Right hindlimb (tissue), 1 donor: ENCODE measurements at places on chromosomes 6 and 20.
A peak's percentile ranks its signal among the peaks of the same experiment; 100 is the strongest.

- no peak for DNase-seq
Measured at GRCh38 chr6:130381459-130382380, 15.9 kb downstream of the TMEM200A start.

DNA sequence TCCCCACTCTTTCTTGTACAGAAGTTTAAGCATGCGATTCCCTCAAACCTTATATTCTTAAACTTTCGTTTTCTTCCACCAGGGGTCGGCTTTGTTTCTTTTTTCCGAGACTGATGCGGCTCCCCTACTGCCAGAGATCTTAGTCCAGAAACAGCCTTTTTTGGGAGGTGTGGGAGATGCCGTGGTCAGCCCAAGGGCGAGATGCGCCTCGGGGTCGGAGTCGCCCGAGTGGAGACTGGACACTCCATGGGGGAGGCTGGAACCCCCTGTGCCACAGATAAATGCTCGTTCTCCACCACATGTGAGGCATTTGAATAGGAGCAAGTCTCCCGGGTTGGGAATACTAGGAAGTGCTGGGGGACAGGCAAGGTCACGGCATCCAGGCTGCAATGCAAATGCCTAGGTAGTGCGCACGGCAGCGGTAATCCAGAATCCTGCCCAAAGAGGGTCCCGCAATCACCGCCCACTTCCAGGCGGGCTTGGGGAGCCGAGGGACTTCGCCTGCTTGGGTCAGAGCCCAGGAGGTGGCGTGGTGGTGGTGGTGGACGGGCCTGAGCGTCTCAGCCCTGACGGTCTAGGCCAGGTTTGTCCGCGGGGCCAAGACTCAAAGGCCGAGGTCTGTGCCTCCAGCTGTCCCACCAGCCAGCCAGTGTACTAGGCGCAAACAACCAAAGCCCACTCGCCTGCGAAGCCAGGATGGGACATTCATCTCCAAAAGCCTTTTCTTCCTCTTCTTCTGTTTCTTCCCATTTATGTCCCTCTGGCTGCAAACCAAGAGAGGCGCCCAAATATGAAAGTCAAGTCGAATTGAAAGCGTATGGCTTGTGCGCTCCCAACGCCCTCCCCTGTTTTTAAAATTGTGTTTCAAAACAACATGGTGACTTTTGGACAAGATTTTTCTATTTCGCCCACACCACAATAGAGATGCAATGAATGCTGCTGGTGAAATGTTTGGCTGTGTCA, 39.3 kb upstream of the OSTM1 start:
- DNase-seq, result peak; percentile 61

DNA sequence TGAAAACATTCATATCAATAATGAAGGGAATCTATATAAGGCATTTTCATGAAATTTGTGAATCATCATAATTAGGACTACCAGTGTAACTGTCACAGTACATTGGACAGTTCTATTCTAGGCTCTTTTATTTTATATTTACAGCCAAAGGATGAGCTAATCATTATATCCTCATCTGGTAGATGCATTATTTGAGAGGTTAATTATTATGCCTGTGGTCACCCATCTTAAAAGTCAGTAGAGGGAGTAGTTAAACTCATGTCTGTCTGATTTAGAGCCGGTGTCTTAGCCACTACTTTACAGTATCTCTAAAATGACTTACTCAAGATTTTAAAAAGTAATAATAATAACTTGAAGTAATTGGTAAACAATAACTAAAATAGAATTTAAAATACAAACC, 899.3 kb upstream of the MAP3K7 start:
- no peak for DNase-seq

GRCh38 chr6:112936504-112936903, 589.4 kb downstream of the RFPL4B start:
- DNase-seq, result no peak

DNA sequence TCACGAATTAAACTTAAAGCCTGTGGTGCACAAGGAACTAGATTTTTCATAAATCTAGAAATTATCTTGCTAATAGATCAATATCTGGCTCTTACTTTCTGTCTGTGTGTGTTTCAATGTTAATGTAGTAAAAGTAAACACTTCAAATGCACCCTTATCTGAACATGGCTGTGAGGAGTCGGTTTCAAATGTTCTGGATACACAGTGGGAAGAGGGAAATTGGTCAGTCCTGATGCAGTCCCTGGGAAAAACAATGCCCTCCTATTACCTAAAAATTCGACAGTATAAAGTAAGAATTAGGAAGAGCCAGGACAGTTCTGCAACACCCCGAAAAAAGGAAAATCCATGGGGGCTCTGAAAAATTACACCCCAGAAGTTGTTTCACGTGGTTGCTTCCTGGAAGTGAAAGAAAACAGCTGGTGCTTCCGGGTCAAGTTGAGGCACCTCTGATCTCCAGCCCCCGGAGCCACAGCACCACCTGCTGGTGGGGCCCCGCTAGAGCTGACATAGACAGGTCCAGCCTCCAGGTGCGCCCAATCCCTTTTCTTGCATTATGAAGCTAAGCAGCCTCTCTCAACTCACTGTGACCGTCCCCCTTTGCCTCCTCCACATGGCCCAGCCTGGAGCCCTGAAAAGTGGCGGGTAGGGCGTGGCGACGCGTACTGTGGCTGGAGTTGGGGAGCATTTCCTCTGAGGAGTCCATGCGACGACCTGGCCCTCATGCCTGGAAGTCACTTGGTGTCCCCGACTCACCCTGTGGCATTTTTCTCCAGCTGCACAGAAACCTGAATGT, 8.3 kb downstream of the SEMG2 start:
- no peak for DNase-seq

GRCh38 chr20:10532361-10532760, 97.3 kb downstream of the SLX4IP start:
- DNase-seq, result no peak

DNA sequence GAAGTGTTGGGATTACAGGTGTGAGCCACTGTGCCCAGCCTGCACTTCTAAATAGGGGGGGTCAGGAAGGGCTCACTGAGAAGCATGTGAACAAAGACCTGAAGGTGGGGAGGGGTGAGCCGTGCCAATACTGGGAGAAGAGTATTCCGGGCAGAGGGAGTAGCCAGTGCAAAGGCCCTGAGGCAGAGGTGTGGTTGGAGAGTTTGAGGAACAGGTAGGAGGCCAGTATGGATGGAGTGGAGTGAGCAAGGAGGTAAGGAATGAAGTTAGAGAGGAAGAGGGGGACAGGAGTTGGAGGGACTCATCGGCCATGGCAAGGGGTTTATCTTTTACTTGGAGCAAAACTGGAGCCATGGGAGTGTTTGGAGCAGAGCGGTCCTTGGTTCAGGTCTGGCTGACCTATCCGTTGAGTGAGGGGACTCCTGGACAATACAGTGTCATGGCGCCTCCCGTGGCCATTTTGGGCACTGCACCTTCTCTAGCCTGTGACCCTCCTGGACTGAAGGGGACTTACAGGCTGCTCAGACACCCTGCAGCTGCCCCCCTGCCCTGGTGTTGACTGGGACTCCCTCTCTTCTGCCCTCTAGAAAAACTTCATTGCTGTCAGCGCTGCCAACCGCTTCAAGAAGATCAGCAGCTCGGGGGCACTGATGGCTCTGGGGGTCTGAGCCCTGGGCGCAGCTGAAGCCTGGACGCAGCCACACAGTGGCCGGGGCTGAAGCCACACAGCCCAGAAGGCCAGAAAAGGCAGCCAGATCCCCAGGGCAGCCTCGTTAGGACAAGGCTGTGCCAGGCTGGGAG, 12.1 kb downstream of the FOXS1 start:
- peak; percentile 71 for DNase-seq

- DNase-seq, result peak; percentile 90
Measured at GRCh38 chr6:6736791-6737654, 148.5 kb downstream of the LY86 start.

GRCh38 chr6:109236115-109237076, 141.1 kb downstream of the CEP57L1 start:
- no peak for DNase-seq

DNA sequence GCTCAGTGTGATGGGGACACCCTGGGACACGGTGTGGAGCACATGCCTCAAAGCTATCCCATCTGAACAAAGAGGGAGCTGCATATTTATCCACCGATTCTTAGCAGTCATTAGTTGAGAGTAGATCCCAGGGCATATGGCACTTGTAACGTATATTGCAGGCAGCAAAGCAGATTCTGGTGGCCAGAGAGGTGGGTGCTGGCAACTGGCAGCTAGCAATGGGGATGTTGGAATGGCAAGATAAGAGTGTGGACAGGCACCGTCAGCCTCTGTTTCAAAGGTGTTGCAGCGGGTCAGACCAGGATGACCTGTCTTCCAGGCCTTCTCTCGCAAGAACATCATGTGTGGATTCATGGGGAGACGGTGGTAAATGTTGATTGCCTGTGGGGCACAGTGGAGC, 287.8 kb upstream of the RNF24 start:
- no peak for DNase-seq

- DNase-seq, result peak; percentile 7
Measured at GRCh38 chr20:51511861-51512619, 30.5 kb downstream of the NFATC2 start.

DNA sequence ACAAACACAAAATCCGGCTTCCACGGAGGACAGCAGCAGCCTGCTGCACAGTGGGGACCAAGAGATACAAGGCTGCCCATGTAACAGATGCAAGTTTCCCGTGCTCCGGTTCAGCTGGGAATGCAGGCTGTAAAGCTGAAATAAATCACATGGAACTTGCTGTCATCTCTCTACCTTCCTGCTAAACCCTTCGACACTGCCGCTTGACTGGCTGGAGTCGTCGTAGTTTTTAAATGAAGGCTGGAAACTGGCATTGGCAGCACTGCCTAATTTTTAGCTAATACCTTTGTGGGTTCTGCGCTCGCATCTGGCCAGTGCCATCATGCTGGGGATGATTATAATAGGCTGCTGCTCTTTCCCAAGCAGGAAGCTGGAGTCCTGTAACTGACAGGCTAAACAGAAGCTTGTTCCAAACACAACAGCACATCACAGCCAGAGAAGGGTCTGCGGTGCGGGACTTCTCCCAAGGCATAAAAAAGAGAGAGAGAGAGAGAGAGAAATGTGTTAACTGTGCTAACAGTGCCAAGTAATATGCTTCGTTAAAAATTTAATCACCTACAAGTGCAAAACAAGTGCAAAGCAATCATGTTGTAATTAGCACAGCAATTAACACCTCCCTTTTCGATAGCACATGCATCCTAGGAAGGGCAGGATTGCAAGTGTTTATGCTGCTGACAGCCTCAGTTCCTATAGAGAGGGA, 146.1 kb downstream of the TFAP2A start:
- DNase-seq, result peak; percentile 18

- no peak for DNase-seq
Measured at GRCh38 chr20:13109658-13110057, 100.9 kb downstream of the SPTLC3 start.

- DNase-seq, result no peak
Measured at GRCh38 chr20:63270606-63271325, 1.8 kb upstream of the ARFGAP1 start.

- DNase-seq, result no peak
Measured at GRCh38 chr6:42467651-42468050, 15.9 kb upstream of the TRERF1 start.

DNA sequence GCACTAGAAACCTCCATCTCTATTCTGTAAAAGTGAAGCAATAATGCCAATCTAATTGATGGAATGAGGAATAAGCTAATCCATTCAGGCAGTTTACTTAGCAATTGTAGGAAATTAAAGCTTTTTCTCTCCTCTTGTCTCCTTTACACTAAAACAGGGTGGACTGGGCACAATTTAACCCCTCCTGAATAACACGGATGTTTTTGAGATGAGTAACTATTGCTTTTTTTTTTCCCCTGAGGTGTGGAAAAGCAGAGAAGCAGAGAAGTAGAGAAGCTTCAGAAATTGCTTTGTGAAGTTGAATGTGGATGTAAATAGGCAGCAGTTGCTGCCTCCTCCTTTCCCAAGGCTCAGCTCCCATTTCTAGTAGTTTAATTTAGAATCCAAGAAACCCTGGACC, 40.0 kb upstream of the GCNT2 start:
- DNase-seq, result no peak

DNA sequence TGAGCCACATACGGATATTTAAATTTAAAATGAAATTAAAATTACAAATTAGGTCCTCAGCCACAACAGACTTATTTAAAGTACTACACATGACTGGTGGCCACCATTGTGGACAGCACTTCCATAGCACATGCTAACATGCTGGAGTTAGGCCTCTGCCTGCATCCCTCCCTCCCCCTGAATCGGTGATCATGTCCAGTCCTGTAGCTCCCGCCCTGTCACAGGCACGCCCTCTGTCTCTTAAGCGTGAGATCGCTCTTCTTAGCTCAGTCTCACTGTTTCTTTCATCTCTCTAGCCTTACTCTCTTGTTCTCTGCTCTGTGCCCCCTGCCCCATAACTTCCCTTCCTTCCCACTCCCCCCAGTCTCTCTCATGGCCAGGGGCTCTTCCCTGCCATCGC, 28.9 kb downstream of the ELMO2 start:
- DNase-seq, result no peak

DNA sequence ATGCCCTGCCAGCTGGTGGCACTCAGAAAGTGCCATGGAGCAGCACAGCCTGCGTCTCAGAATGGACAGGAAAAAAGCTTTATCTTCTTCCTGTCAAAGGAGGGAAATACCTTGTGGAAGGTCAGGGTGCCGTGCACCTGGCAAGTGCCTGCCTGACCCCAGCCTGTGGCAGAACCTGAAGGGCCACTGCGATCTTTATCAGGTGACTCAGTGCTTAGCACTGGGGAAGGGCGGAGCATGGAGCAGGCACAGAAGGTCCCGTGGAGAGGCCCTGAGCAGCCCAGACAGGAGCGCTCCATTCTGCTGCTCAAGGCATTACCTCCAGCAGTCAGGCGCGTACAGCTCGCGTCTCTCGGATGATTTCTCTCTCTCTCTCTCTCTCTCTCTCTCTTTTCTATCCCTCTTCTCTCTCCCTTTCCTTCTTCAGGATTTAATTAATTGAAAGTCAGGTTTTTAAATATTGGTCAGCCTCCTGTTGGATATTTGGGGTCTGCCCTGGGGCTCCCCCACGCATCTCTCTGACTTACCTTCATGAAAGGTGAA, 31.7 kb downstream of the FOXC1 start:
- DNase-seq, result no peak

GRCh38 chr6:124400261-124400999, 561.8 kb upstream of the RNF217 start:
- DNase-seq, result no peak

- no peak for DNase-seq
Measured at GRCh38 chr6:109224107-109224875, 129.0 kb downstream of the CEP57L1 start.

GRCh38 chr20:59678288-59678687, 73.9 kb downstream of the PHACTR3 start:
- DNase-seq, result no peak

DNA sequence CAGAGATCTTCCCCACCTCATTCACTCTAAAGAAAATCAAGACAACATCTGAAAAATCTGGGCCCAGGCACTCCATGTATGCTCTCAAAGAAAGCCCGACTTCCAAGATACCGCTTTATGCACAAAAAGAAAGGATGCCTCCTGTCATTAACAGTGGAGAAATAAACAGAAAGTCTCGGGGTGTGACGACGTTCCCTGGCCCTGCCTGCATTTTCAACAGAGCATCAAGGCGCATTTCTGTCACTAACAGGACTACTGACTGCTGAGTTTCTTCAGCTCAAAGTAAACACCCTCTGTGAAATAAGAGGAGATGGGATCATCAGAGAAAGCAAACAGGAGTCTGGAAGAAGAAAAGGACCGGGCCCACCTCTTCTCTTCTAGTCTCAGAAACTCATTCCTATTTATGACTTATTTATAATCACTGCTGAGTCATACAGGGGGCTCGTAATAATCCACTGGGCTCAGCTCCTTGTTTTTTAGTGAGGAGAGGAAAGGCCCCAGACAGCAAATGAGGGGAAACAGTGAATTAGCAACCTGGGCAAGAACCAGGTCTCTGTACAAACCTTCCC, 99.7 kb downstream of the ZMYND8 start:
- no peak for DNase-seq
